GM12892 (cell line): ENCODE measurements at places on chromosomes 12 and 14.

- no peak for DNase-seq
These were observed 224.5 kb upstream of the FOXG1 start for GRCh38 chr14:28542040-28542439.

DNA sequence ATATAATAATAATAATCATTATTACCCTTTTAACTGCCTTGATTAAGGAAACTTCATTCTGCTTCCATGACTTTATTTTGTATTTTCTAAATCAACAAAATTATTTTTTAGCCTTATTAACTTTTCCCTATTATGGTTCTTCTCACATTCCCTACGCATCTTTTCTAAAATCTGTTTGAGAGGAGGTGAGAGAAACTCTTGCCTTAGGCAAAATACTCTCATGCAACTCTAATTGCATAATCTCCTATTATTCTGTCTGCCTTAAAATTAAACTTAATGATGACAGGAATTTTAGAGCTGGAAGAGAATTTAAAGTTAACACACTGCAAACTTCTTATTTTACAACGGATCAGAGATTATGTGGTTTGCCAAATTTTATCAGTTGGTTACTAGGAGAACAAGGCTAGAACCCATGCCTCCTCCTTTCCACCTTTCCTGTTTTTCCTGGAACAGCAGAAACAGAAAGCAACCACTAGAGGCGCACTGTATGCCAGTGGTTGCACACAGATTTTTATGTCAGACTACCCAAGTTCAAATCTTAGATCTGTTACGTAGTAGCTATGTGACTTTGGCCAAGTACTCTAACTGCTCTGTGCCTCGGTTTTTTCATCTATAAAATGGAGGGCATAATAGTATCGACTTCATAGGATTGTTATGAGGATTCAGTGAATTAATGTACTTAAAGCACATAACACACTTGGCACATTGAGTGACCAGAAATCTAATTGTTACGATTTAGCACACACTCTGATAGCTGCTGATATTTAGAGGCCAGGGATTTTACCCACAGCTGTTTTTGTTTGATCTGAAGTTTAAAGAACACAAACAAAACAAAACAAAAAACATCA is 4.3 kb upstream of the BRMS1L start:
- no peak for DNase-seq

- DNase-seq: no peak
These were observed 11.2 kb downstream of the CD9 start for GRCh38 chr12:6211421-6211869.

GRCh38 chr14:33777681-33778080 is 173.2 kb downstream of the EGLN3 start:
- no peak for DNase-seq

DNA sequence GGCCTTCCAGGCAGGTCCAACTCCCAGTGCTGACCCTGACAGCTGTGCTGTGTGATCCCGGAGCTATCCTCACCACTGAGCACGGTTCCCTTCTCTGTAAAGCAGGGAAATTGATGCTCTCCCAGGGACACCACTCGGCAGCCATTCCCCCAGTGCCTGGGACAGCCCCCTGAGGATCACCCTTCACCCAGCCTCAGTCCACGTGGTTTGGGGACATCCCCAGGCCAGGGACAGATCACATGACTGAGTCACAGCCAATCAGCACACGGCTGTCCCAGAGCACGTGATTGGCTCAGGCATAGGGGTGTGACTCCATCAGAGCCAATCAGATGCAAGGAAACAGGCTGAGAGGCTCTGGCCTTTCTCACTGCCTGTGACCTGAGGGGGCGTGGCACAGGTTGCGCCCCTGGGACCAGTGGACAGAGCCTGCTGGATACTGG is 68.8 kb upstream of the SFSWAP start:
- no peak for DNase-seq

DNA sequence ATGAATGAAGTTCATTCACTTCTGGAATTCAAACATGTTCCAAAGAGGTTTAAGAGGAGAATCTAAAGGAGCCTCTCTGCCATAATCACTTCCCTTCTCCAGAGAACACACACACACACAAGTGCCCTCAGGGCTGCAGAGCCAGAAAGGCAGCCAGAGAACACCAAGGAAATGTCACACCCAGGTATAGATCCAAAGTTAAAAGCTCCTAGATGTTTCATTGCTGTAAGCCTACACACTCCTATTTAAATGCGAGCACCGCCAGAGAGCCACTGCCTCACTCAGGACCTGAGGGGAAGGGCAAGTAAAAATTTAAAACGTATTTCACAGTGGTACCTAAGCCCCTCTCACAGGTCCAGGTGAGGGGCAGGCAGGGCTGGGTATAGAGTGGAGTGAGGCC is 82.4 kb downstream of the TTC9 start:
- DNase-seq: no peak

- no peak for DNase-seq
These were observed 2.0 kb downstream of the ESYT1 start for GRCh38 chr12:56129942-56130495.

- no peak for DNase-seq
These were observed 60.1 kb upstream of the EIF5 start for GRCh38 chr14:103273745-103274615.

- DNase-seq: no peak
These were observed 37.8 kb upstream of the PTPRQ start for GRCh38 chr12:80406253-80406652.

- no peak for DNase-seq
These were observed 451 bp downstream of the IRAK3 start for GRCh38 chr12:66189486-66189843.

GRCh38 chr12:41943671-41944070 is 201.0 kb downstream of the GXYLT1 start:
- DNase-seq: no peak

- DNase-seq: peak; percentile 84
These were observed 2.6 kb upstream of the ZNF839 start for GRCh38 chr14:102316743-102317563.
